Activated CD8-positive, alpha-beta memory T cell treated with anti-CD3 and anti-CD28 coated beads for 1 hour (primary cell): ENCODE measurements at places on chromosomes 6 and 20.

GRCh38 chr20:61049684-61050083 lies 202.4 kb upstream of the CDH4 start:
- no peak for DNase-seq

- DNase-seq = no peak
These were observed 1590.1 kb downstream of the HACE1 start for GRCh38 chr6:103269581-103269980.

DNA sequence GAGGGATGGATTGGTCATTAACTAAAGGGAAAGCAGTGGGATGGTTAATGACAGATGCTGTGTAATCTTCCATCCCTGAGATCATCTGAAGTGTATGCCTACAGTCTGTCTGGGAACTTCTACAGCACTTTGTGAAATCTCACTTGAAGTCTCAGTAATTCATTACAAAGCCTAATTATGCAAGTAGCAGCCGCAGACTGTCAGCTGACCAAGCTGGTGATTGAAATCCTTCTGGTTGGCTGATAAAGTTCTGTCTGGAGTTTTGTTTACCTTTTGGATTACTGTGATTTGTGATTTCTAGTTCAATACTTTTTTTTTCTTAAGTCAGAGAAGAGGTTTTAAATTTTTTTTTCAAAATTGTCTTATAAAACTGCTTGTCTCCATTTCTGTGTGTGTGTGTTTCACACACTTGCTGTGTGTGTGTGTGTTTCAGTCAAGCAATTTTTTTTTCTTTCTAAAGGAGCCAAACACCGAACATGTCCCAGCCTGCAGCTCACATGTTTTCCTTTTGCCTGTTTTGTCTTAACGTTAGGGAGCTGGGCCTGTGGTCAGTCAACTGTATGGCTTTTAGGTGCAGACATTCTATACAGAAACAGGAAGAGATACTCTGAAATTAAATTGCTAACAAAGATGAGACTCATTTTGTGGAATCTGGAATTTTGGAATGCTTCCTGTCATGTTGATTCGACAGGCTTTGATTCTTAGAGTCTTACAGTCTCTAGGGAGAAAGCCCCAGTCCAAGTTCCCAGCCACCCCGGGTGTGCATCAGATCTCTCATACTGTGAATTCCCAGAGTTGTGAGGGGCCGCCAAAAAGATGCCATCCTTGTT lies 28.5 kb upstream of the ADGRF4 start:
- DNase-seq = no peak

DNA sequence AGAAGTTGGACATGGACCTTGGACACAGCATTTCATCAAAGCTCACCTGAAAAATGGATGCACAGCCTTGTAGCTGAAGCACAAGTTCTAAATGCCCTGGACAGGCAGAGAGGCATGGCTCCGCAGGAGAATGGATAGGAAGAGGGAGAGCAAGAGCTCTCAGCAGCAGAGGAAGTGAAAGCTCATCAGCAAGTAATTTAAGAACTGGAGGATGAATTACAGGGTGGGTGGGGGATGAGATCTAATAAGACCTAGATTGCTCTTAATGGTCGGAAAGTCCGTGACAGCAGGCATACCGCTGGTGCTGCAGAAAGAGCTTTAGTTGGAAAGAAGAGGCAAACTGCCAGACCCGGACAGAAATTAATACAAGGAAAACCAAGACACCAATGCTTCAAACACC lies 37.3 kb upstream of the SAYSD1 start:
- DNase-seq = no peak

DNA sequence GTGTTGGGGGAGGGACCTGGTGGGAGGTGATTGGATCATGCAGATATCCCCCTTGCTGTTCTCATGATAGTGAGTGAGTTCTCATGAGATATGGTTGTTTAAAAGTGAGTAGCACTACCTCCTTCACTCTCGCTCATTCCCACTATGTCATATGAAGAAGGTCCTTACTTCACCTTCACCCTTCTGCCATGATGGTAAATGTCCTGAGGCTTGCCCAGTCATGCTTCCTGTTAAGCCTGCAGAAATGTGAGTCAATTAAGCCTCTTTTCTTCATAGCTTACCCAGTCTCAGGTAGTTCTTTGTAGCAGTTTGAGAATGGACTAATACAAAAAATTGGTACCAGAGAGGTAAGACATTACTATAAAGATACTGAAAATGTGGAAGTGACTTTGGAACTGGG lies 425.9 kb downstream of the HTR1B start:
- DNase-seq = no peak

GRCh38 chr20:36454698-36455427 lies 86.5 kb upstream of the MYL9 start:
- DNase-seq = no peak

DNA sequence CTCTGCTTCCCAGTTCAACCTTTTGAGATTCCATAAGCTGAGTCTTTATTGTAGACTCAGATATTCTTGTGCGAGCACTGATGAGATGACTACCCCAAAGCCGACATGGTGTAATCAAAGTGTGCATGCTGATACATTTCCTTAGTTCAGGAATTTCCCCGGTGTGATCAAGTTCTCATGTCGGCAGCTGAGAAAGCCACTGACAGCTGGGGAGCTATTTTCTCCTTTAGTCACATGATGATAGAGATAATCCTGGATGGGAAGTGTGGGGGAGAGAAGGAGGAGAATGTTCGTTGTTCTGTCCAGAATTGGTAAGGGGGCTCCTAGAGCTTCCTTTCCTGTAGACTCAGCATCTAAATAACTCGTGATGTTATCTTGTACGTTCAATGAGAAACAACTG lies 7.7 kb upstream of the CAP2 start:
- no peak for DNase-seq

- DNase-seq = no peak
These were observed 86.0 kb downstream of the CBLN4 start for GRCh38 chr20:55919319-55919718.

DNA sequence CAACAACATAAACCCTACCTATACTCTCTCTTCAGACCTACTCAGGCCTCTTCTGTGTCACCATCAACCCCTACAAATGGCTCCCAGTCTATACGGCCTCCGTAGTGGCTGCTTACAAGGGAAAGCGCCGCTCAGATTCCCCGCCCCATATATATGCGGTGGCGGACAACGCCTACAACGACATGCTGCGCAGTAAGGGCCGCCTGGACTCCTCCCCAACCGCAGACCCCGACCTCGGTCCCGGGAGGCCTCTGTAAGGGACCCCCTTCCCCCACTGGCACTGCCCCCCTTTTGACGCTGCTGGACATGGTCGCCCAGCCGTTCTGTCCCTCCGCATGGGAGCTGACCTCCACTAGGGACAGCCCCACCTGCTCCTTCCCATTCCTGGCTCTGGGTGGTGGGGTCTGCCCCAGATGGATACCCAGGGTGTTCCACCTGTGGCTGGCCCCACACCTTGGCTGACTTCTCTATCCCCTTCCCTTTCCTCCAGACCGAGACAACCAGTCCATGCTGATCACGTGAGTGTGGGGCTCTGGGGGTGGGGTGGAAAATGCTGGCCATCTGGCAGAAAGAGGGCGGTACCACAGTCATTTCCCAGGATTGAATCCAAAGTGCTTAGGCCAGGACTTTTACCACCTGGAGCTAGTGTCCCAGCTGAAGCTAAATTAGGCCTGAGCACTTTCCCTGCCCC lies 25.0 kb downstream of the MYH7B start:
- DNase-seq = no peak

DNA sequence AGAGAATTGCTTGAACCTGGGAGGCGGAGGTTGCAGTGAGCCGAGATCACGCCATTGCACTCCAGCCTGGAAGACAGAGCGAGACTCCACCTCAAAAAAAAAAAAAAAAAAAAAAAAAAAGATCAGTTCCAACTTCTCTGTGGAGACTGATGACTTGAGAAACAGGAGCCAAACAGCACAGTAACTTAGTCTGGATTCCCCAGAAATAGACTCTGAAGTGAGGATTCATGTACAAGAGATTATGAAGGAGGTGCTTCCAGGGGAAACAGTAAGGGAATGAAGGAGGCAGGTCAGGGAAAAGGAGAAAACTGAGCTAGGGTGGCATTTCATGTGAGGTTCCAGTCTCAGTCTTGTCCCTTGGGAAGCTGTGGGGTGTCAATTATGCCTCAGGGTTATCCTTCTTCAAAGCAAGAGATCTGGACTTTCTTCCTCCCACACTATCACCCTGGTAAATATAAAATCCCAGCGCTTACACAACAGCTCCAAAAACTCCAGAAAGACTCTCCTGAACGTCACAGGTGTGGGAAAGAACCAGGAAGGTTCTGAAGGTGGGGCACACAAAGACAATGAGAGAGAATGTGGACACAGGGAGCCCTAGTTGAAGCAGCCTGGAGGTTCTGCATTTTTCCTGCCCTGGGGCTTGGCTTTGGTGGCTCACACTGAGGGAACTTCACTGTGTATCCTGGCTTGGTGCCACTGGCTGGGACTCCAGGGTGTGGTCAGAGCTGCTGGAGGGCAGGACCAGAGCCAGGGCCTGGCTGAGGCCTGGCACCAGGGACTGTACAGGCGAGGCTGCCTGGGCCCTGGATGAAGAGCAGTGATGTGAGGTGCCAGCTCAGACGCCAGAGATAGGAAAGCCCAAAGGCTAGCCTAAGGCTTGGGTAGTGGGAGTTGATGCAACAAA lies 46.8 kb downstream of the PCNA start:
- DNase-seq = no peak

DNA sequence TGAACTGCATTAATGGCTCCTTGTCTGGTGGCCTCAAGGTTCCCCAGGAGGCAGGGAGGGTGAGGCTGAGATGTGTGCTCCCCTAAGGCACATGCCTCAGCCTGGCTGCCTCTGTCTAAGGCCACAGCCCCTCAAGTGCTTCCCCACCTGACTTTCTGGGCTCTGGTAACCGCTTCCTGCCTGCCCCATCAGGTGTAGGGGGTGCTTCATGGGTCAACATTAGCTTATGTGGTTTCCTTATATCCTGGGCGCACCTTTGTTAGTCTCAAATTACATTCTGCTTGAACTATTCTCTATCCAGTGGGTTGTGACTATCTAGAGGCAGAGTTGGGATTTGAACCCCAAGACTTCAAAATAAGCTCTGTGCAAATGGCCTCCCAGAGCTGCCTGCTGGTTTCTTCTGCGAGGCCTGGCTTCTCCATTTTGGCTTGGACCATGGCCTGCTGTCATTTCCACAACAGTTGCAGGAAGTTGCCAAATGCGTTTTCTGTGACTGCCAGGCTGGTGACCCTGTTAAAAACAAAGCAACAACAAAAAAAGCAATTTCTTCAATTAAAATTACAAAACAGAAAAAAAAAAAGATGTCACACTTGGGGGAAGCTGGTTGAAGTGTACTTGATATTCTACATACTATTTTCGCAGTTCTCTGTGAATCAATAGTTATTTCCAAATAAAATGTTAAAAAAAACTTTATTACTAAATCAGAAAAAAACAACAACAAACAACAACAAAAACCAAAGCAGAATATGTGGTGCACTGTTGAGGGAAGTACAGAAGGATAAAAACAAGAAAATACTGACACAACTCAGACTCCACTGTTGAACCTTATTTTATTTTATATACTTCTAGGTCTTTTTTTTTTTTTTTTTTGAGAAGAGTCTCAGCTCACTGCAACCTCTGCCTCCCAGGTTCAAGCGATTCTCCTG lies 20.0 kb upstream of the ZNFX1 start:
- DNase-seq = no peak

GRCh38 chr6:2600363-2600762 lies 150.4 kb downstream of the MYLK4 start:
- DNase-seq = no peak

GRCh38 chr6:42075159-42075838 lies 25.0 kb downstream of the TAF8 start:
- DNase-seq = peak; percentile 36

DNA sequence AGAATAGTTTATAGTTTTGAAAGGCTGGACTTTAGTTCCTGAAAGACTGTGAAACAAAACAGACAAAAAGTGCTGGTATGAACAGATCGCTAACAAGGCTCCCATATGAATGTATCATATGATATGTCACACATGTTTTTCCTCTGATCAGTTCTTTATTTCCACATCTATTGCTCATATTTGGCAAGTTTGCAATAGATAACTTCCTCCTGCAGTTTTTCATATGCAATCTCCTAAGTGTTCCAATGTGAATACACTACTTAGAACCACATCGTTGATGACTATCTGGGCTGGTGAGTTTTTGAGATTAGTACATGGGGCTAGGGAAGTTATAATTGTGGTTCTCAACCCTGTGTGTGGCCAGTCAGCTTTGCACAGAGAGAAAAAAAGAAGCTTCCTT lies 23.1 kb downstream of the CRYBG1 start:
- no peak for DNase-seq

DNA sequence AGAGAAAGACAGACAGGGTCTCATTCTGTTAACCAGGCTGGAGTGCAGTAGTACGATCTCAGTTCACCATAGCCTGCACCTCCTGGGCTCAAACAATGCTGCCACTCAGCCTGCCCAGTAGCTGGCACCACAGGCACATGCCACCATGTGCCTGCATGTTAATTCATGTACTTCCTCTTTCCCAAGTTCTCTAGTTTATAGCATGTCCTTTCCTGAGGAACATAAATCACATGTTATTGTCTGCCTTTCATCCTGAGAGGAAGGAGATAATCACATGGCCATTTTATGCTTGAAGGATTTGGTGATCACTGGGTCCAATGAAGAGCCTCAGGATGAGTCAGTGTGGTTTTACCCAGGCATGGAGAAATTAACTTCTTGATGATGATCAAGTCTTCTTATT lies 47.9 kb downstream of the COL11A2 start:
- DNase-seq = no peak

- no peak for DNase-seq
These were observed 4.4 kb upstream of the PRIM2 start for GRCh38 chr6:57313009-57313408.

- no peak for DNase-seq
These were observed 26.6 kb downstream of the ZHX3 start for GRCh38 chr20:41290804-41291389.

DNA sequence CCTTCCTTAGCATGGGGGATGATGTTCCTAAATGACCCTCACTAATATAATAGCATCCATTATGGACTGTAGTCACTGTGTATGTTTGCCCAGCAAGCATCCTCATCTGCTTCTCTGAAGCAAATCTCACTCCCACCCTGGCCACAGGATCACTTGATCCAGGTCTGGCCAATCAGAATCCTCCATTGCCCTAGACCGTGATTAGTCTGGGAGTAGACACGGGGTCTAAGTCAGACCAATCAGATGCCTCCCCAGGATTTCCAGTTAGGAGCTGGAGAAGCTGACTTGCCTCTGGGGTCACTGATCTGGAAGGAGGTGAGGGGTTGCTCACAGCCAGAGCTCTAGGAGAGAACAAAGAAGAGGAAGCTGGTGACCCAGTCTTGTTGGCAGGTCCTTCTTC lies 153.9 kb downstream of the DHX35 start:
- no peak for DNase-seq

DNA sequence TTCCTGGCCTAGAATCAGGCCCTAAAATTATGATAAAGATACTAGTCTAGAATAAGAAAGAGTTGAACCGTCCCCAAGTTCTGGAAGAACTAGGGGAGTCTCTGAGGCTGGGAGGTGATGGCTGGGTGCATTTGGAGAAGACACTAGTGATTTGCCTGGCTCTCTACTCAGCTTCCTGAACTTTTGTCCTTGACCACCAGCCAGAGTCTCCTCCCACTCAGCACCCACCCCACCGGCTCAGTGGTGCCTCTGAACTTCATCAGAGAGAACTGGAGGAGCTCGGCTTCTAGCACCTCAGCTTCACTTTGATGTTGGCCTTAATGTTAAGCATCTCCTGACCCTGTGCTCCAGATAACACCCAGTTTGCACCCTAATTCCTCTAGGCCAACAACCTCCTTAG lies 73.0 kb downstream of the PERP start:
- no peak for DNase-seq

GRCh38 chr20:57735831-57736737 lies 26.3 kb upstream of the PMEPA1 start:
- no peak for DNase-seq
